ELR (cell line): ENCODE measurements at places on chromosomes 3 and 15.

DNA sequence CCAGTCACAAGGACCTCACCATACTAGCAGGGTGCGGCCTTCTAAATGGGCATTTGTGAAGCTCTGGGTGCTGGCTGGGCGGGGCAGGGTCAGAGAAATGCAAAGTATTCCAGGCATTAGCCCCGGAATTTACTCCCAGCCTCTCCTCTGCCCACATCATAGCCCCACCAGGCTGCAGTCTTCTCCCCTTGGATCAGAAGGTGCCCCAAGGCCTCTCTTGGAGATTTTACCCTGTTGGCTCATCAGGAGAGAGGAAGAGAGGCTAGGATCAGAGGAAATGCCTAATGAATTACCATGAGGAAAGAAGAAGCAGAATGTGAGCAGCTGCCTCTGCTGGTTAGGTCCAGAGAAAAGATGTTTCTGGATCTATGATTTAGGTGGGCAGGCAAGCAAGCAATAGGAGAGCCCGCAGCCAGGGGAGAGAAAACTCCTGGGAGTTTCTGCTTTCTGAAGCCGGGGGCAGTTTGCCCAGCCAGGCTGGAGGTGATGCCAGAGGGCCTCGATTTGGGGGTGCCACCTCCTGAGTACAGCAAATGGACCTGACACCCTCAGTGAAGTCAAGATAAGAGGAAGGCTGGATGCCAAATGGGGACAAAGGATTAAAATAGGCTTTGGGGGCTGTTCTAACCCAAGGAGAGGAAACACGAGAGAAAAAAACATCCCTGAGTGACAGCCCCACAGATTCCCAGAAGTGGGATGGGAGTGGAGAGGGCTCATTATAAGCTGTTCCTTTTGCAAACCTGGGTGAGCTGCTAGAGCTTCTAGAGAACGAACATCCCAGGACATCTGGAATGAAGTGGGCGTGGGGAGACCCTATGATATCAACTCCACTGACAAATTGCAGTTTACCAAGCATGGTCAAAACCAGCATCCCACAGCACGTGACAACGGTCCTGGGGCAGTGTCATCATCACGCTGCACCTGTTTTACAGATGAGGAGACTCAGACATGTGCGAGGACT lies 65.4 kb downstream of the BDH1 start:
- peak; percentile 96 for DNase-seq

DNA sequence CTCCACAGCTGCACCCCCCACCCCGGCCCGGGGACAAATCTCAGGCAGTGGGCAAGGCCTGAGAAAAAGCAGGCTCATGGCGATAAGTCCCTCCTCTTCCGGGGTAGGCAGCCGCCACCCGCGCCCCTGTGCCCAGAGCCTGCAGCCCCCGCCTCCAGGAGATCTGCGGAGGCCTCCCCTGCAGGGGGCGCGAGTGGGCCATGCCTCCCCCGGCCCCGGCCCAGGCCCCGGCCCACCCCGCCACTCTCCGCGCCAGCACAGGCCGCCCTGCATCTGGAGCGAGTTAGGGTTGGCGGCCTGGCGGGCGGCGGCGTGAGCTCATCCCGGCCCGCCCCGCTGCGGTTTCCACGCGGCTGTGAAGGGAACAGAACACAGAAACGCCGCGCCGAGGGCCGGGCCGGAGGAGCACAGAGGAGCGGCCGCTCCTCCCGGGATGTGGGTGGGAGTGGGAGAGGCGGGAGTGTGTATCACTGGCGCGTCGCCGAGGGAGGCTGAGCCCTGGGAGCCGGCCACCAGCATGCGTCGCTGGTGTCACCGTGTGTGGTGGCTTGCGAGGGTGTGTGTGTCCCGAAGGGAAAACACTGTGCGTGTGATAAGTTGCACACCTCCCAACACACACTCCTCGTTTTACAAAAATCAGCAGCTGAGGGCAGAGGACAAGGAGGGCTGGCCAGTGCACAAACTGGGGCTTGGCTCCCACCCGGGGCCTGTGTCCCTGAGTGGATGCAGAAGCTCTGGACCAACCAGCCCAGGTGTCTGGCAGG lies 17.2 kb downstream of the MYL3 start:
- DNase-seq, result peak; percentile 74

GRCh38 chr15:98000249-98001203 lies 40.0 kb downstream of the ARRDC4 start:
- DNase-seq, result no peak

DNA sequence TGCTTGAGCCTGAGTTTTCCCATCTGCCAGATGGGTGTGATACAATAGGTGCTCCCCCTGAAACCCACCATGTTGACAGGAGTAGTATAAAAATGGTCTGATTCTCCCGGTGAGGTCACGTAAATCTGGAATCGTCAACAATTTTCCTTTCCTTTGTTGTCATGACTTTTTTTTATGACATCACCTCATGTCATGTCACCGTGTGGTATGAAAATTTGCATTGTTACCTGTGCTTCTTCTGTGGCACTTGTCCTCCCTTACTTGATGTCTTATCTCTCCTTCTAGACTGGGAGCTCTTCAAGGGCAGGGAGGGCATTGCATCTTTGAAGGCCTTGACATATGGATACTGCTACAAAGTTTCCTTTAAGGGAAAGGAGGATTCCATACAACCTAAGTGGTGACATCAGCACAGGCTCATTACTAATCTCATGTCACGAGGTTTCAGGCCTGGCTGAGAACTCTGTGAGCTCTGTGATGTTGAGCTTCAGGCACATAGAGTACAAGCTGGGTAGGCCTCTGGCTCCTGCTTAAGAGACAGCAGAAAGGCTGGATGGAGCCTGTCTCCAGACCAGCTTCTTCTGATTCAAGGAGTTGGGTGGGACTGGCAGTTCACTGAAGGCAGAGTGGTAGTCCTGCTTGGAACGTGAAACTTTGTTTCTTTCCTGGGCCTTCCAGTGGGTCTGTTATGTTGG lies 66.3 kb downstream of the LPP start:
- DNase-seq, result peak; percentile 63

DNA sequence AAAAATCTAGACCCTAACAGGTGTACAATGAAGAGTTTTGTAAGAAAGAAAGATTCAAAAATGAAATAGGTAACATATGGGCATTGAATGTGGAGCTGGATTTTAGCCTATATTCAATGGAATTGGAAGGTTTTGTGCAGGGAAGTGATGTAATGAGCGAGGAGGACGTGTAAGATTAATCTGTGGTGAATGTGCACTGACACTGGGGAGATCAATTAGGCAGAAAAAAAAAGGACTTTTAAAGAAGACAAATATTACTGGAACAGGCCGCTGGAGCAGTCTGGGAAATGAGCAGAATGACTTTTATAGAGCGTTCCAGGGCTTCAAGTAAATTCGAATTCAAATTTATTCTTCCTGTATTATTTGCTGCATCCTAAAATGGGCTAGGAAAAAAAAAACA lies 55.2 kb downstream of the PDIA5 start:
- no peak for DNase-seq

- DNase-seq, result no peak
Measured at GRCh38 chr3:171971919-171972514, 67.4 kb upstream of the FNDC3B start.

- peak; percentile 40 for DNase-seq
Measured at GRCh38 chr3:156606729-156607128, 51.8 kb upstream of the SSR3 start.

DNA sequence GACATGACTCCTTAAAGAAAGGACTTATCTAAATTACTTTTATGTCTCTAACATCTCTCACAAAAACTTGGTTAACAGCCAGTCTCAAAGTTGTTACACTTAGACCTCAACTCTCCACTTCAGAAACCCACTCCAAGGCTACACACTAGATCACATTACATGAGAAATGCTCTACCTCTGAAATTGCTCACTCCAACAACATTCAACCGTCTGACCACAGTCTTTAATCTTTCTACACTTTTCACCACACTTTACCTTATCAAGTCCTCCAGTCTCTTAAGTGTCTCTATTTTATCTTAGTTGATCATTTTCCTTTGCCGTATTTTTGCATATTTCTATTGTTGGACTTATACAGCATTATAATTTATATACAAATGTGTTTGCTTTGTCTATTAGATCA lies 5.8 kb downstream of the SLC12A6 start:
- no peak for DNase-seq

GRCh38 chr15:66646799-66647198 lies 55.2 kb upstream of the SMAD6 start:
- DNase-seq, result peak; percentile 34

- no peak for DNase-seq
Measured at GRCh38 chr3:39937874-39938273, 128.5 kb downstream of the MYRIP start.

DNA sequence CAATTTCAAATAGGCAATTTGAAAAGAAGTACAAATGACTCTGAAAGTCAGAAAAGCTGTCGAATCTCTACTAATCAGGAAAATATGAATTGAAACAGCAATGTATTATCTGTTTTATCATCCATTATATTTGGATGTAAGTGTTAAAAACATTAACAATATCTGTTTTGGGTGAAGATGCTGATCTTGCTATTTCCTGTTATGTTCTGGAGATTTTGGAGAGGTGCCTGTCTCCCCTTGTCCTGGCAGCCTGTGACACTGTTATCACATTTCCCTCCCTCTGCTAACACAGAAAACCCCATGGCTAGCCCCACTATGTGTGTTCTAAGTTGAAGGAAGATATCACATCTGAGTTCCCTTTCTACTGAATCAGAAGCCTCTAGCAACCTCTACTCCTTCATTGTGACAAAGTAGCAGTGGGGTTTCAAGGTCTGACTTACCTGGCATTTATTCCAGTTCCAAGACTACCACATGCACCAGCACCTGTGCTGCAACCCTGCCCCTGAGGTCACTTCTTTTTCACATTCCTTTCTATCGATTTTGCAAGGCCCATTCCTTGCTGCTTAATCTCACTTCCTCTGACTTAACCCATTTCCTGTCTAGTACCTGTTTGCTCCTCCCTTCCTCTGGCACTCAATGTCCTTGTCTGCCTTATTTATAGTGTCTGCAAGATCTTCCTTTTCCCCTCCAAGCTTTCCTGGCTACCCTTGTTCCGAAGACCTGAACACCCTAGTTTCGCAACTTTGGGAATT lies 95.5 kb upstream of the COL8A1 start:
- peak; percentile 66 for DNase-seq
